ENCODE measurements at places on chromosomes 3 and 15. TPM values are rescaled to one million over a fixed set of nuclear protein-coding genes. Genes with fewer than 3 reads are reported as not detected.

The GAP43 gene
- total RNA-seq = not detected

GRCh38 chr3:127731546-127732289 lies 59.0 kb downstream of the ABTB1 start:
- DNase-seq = no peak

The PP2D1 gene
- total RNA-seq = not detected

DNA sequence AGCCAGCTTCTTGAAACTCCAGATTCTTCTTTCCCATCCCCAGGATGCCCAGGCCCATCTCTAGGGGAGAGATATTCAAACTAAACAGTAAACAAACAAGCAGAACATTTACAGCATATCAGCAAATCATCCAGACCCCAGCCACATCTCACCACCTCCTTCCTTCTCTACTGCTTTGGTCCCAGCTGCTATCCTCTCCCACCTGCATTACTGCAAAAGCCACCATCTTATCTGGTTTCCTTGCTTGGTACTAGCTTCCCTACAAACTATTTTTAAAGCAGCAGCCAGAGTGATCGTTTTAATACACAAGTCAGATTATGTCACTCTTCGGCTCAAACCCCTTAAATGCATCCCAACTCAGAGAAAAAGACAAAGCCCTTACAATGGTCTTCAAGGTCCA lies 4.8 kb downstream of the LYSMD2 start:
- DNase-seq = no peak

The PLSCR4 gene
- total RNA-seq = 89.9 TPM

The GDPGP1 gene
- 10.2 TPM for total RNA-seq

The MCF2L2 gene
- total RNA-seq = 1.2 TPM

The ICE2 gene
- total RNA-seq = 47.0 TPM

The HTR3D gene
- not detected for total RNA-seq

DNA sequence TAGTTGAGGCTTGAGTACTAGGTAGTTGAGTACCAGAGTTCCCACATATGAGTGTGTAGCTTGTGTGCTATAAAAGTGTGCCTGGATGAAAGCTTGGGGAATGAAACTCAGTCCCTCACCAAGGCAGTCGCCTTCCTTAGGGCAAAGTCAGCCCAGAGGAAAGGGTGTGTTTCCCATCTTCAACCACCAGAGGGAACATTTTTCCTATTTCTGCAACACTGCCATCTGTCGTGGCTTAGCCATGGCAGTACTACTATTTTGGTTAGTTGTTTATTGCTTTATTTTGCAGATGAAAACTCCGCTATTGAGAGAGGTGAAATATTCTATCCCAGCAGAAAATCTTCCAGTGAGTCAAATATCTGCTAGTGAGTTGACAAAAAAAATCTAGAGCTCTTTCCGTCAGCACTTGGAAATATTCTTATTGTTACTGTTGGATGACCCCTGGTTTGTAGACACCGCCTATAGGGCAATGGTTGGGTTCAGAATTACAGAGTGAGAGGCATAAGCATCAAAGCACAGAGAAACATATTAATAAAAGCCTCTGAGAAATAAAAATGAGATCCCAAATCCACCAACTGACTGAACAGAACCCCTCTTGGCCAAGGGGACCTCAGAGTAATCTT lies 239.9 kb downstream of the CPNE4 start:
- DNase-seq = peak; percentile 11

DNA sequence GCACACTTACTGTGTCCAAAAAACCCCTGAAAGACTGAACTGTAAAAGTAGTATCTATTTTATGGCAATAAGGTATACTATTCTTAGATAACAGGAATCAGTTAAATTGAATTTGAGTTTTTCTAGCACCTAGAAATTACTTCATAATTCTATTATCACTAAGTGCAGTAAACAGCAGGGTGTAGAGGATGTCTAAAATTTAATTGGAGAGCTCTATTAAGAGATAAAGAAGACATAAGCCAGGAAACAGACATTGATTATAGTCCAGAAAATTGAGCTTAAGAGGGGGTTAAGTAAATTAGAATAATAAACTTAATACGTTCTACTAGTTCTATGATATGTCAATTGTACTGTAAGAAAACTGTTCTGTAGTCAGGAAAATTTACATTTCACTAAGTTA lies 403.5 kb upstream of the CBLB start:
- DNase-seq = no peak

- no peak for DNase-seq
Measured at GRCh38 chr3:126630020-126630419, 24.9 kb downstream of the TXNRD3 start.

DNA sequence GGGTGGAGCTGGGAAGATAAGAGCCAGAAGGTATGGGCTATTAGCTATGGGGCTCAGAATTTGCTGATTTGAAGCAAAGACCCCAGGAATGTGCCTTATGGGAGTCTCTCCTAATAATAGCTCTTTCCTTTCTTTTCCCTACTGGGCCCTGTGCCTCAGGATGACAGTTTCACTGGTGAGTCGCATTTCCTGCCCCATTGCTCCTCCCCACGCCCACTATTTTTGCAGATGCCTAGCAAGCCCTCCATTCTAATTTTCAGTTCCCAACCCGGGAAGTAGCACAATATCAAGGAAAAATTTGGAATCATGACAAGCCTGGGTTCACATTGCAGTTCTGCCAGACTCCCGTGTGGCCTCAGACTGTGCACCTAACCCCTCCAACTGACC lies 583 bp downstream of the IL17RE start:
- DNase-seq = no peak

DNA sequence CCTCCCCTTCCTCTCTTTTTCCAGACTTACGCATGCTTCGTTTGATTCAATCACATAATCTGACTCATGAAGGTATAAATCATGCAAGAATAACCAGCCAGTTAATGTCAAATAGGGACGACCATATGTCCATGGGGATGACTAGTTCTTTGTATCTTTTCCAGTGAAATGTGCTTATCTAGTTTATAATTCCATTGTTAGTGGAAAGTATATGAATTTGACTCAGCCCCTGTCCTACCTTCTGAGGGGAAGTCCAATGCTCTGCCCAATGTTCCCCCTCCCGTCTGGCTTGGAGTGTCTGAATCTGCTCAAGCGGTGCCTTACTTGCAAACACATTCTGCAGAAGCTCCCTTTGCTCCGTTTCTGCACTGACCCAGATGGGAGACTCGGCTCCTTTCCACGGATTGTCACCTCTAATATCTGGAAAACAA lies 55.0 kb upstream of the EPHB3 start:
- no peak for DNase-seq

The P3H2 gene
- total RNA-seq = 1.3 TPM

The RAD51 gene
- 9.2 TPM for total RNA-seq

The CCDC174 gene
- total RNA-seq = 7.4 TPM

GRCh38 chr15:55353025-55353424 lies 34.0 kb downstream of the PIGB start:
- DNase-seq = no peak

- DNase-seq = no peak
Measured at GRCh38 chr3:139808201-139808600, 126.8 kb upstream of the CLSTN2 start.

The HOMER2 gene
- total RNA-seq = 0.46 TPM

DNA sequence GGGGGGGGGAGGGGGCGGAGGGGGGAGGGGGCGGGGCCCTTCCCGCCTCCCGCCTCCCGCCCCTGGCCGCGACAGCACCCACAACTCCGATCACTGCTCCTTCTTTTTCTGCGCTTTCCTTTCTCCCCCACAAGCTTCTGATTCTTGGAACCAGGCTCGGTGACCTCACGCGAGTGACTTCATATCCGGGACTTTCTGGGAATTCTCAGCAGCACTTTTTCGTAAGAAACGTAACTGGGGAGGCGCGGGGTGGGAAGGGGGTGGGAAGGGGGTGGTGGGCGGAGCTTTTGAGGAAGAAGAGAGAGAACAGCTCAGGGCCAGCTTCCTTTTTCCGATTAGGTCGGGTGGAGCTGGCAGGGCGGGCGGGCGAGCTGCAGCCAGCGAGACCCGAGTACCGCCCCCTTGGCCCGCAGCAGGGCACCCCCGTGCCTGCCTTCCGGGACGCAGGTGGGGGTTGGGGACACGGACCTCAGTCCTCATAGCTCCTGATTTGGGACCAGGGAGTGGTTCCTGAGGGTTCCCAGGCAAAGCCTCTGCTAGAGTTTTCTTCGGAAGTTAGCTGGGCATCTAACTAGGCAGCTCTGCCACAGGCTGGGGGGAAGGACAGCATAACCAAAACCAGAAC lies 14.6 kb downstream of the XIRP1 start:
- DNase-seq = peak; percentile 89

The ATP10A gene
- total RNA-seq = not detected

GRCh38 chr3:103166890-103167289 lies 732.1 kb downstream of the ZPLD1 start:
- DNase-seq = no peak

- no peak for DNase-seq
Measured at GRCh38 chr3:34155108-34155507, 356.7 kb downstream of the PDCD6IP start.

DNA sequence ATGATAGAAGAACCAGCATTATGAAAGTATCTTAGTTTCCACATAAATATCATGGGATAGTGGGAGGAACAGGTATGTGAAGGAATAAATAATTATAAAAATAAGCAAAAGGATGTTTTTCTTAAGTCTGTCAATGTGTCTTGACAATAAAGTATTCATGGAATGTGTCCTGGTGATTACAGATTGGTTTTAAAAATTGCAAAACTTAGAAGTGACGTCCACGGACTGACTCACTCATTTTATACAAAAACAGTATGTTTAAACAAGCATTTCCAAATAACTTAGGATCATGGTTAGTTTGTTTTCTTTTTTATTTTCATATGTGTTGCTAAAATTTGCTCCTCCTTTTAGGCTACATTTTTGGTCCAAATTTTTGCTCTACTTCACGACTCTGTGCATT lies 687.0 kb upstream of the NECTIN3 start:
- no peak for DNase-seq

- no peak for DNase-seq
Measured at GRCh38 chr3:149487598-149488197, 13.2 kb downstream of the TM4SF4 start.

DNA sequence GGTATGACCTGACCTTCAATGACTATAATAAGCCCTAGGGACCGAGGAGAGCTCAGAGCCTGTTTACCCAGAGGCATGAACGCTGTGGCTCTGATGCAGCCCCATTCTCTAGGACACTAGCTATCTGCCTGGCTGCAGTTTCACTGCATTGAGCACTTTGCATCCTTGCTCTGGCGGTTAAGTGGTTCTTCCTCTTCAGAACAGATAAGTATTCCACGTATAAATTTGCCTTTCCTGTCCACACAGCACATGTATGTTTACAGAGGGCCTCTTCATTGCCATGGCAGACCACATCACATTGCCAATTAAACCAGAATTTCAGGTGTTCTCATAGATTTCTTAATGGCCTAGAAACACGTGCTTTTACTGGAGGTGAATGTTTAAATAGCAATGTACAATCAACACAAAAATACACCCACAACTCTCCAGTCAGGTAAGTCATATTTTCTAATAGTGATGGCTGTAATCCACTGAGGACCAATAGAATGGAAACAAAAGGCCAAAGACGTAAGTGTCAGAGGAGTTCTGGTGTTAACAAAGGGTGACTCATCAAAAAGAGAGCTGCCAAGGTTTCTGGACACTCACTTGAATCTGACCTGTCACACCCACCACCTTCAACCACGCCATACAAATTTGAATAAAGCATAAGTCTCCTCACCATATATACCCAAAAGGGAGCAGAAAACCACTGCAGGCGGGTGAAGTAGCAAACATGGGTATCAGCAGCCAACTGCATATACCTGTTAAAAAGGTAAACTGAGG lies 553.4 kb downstream of the OCA2 start:
- DNase-seq = no peak

- no peak for DNase-seq
Measured at GRCh38 chr3:35624698-35625097, 14.6 kb upstream of the ARPP21 start.

DNA sequence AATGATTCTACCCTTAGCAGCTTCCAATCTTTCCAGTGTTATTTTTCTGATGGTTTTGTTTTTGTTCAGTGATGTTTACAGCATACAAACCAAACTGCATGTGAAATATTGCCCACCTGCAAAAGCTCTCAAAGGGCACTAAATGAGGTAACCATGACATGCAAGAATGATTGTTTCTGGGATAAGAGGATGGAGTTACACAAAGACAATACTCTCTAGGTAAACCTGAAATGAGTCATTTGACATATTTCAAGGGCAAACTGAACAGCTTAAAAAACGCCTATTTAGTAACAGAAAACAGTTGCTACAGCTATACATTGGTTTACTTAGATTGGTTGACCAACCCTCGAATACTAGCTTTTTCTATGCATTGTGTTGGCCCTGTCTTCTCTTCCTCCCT lies 481.7 kb downstream of the ZPLD1 start:
- DNase-seq = no peak

DNA sequence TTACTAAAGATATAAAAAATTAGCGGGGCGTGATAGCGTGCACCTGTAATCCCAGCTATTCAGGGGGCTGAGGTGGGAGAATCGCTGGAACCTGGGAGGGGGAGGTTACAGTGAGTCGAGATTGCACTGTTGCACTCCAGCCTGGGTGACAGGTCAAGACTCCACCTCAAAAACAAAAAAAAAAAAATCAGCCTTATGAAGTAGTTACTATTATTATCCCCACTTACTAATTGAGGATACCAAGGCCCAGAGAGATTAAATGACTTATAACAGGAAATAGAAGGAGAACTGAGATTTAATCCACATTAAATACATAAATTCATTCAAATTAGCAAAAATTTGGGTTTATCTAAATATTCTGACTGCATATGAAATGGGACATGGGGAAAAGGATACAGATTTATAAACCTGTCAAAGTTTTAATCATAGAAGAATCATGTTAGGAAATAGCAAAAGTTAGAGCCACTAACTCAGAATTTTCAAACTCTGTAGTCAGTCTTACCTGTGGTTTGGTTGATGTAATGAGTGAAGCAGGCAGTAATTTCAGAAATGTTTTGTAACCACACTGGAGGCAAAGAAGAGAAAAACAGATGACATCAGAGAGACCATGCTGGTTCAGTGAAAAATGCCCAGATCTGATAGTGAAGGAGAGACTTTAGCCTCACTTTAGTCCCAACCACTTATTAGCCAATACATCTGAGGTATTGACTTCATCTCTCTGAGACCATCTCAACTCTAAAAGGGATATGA lies 25.0 kb upstream of the ACAP2 start:
- no peak for DNase-seq

The TEX9 gene
- total RNA-seq = 1.2 TPM

The CCR9 gene
- not detected for total RNA-seq

The WDR5B gene
- total RNA-seq = 3.0 TPM

GRCh38 chr3:43338295-43338694 lies 52.0 kb downstream of the SNRK start:
- no peak for DNase-seq

- no peak for DNase-seq
Measured at GRCh38 chr3:124121379-124122312, 129.7 kb upstream of the ROPN1 start.

The ROPN1B gene
- not detected for total RNA-seq

The NEK10 gene
- 5.6 TPM for total RNA-seq

GRCh38 chr3:42247576-42248027 lies 18.4 kb downstream of the CCK start:
- peak; percentile 26 for DNase-seq

The EOMES gene
- total RNA-seq = not detected

The CTXN2 gene
- under 0.01 TPM for total RNA-seq

Measured in pulmonary artery endothelial cell (primary cell).